ENCODE measurements at places on chromosomes 3 and 15.

GRCh38 chr3:40455328-40455727 is 1.8 kb upstream of the RPL14 start:
- no peak for DNase-seq

GRCh38 chr3:184361532-184361931 is at the start of the genes CLCN2 and POLR2H:
Gene CLCN2, minus strand, starts transcription at chr3:184361605. Its CDS starts 126 bp downstream, at chr3:184361479.
Gene POLR2H, plus strand, starts transcription at chr3:184361710. Its CDS starts 1,783 bp downstream, at chr3:184363493.
- peak; percentile 82 for DNase-seq

- DNase-seq = no peak
These were observed 229.5 kb downstream of the ATP8B4 start for GRCh38 chr15:49889536-49889935.

GRCh38 chr3:67000009-67000408 is 1.9 kb downstream of the KBTBD8 start:
- no peak for DNase-seq

- DNase-seq = peak; percentile 78
These were observed 16.8 kb upstream of the MCCC1 start for GRCh38 chr3:183116025-183116614.

DNA sequence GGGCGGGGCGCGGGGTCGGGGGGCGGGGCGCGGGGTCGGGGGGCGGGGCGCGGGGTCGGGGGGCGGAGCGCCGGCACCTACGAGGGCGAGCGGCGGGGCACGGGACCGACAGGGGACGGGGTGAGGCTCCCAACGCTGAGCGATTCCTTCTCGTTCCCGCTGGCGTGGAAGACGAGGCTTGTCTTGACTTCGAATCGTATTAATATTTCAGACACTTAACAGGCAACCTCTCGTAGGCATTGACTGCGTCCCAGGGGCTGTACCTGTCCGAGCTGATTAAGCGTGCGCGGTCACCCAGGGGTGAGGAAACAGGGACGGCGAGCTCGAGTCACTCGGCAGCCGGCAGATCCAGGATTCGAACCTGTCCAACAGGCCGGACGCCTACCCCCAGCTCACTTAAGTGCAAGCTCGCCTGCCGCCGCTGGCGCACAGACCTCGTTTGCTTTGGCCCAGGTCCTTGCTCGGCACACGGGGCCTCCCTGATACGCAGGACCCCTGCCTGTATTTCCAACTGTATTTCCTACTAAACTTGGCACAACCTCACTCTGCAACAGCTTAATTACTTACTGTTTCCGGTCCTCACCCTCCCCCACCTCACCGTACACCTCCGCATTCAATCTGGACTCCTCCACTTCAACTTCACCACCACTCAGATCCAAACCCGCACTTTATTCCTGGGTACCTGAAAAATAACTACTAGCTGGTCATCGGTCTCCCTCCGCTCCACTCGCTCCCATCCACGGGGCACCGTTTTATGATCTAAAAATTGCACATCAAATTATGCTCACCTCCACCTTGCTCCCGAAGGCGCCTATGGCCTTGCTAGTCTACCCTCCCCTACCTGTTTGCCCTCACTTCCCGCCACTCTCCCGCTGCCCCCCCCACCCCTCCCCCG is 722 bp upstream of the ZXDC start:
- peak; percentile 84 for DNase-seq

- no peak for DNase-seq
These were observed 14.8 kb downstream of the PAQR5 start for GRCh38 chr15:69313432-69314000.

- no peak for DNase-seq
These were observed 28.1 kb upstream of the GHSR start for GRCh38 chr3:172476347-172476746.

DNA sequence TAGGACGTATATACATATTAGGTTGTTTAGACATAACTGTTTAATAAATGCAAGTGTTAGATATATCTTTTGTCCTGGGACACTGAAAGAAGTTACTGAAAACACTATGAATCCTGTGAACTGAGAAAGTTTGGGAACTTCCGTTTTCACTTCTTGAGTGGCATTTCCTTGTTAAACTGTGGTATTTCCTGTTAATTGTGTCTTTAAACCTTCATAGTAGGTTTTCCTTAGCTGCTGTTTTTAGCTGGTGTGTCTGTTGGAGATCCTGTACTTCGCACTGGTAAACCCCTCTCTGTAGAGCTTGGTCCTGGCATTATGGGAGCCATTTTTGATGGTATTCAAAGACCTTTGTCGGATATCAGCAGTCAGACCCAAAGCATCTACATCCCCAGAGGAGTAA is 37.1 kb downstream of the ATP6V1A start:
- DNase-seq = no peak

GRCh38 chr15:68775671-68776476 is 44.8 kb downstream of the ANP32A start:
- DNase-seq = peak; percentile 80

DNA sequence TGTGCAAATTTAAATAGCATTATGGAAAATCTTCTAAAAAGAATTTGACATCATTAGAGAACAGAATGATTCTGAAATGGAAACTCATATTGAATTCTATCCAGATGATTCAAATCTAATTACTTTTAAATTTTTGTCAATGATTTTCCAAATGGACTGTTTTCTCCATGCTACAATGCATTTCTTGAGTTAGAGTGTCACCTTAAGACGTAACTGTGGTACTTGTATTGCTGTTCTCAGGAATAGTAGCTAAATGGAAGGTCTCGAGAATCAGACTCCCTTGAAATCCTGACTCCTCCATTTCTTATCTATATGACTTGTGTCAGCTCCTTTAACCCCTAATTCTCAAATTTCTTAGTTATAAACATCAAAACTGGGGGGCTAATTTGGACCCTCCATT is 102.3 kb downstream of the P2RY1 start:
- no peak for DNase-seq

DNA sequence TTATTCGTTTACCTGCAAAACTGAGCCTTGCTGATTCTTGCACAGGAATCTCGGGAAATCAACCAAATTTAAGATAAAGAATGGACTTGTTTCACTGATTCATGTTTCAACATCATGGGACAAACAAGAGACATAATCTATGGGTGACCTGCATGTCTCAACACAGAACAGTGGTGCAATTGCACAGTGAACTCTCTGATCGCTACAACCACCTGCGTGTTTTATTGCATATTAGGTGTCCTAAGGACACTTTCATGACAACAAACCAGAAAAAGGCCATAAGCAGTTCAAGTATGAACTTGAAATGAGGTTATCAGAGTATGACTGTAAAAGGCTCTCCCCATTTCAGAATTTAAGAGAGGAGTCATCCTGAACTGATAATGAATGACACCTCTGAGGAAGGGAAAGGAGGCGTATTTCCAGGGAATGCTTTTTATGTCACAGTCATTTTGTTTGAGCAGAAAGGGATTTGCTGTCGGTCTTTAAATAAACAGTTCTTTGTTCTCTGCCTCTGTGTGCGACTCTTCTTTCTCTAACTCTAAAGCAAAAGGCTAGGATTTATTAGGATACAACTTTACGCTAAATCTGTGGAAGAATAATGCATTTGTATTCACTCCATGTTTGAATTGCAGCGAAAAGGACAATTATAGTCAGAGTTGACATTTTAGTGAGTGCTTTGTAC is 167.2 kb downstream of the RBMS3 start:
- DNase-seq = no peak

DNA sequence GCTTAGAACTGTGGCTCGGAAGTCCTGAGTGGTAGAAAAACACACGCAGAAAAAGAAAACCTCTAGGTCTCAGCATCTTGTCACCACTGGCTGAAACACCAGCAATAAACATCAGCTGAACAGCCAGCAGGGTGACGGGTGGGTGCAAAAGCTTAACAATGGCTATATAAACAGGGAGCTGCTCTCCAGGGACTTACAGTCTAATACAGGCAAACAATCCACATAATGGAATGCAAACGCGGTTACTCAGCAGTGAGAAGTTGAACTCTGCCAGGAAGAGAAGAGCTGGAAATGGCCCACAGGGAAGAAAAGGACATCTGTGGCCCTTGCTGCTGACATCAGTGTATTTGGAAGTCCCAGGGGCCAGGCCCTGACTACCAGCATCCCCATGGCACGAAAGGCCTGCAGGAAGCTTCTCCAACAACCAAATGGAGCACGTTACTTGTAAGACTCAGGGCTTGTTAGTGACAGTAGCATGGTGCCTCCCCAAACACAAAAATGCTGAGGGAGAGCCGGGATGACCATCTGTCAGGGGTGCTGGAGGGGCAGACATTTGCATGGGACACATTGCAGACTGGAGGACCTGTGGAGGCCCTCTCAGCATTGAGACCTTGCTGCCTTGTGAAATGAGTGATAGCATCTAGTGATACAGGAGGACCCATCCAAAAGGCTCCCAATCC is 3.0 kb downstream of the HEG1 start:
- no peak for DNase-seq

DNA sequence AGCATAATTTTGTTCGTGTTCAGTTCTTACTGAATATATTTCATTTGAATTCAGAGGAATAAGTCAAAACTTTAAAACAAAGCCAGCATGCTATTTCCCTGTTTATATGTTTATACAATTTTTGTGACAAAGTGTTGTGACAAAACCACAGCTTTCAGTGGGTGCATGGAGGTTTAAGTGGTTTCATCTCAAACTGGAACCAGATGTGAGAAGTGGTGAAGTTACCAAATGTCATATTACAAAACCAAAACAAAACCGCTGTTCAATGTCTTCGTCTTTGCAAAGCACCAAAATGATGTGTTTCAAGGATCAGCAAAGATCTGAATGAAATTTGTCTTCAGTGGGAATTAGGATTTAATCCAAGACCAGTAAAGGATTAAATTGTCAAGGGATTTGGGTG is 59.3 kb upstream of the OSTN start:
- no peak for DNase-seq

- no peak for DNase-seq
These were observed 423.2 kb downstream of the PYDC2 start for GRCh38 chr3:191884132-191884531.

- no peak for DNase-seq
These were observed 181.5 kb upstream of the TOPAZ1 start for GRCh38 chr3:44060164-44060563.

- no peak for DNase-seq
These were observed 38.8 kb downstream of the PTPRG start for GRCh38 chr3:61600195-61600594.

GRCh38 chr15:31799715-31800321 is 230.5 kb upstream of the CHRNA7 start:
- DNase-seq = no peak

- no peak for DNase-seq
These were observed 127.2 kb downstream of the NFKBIZ start for GRCh38 chr3:101976473-101976872.

GRCh38 chr3:143040261-143040879 is 39.0 kb downstream of the U2SURP start:
- DNase-seq = no peak

- no peak for DNase-seq
These were observed 168.4 kb downstream of the TUSC7 start for GRCh38 chr3:116877968-116878367.

GRCh38 chr3:177811835-177812234 is 614.6 kb upstream of the TBL1XR1 start:
- no peak for DNase-seq

GRCh38 chr3:154061001-154061370 is 60.2 kb upstream of the ARHGEF26 start:
- no peak for DNase-seq

DNA sequence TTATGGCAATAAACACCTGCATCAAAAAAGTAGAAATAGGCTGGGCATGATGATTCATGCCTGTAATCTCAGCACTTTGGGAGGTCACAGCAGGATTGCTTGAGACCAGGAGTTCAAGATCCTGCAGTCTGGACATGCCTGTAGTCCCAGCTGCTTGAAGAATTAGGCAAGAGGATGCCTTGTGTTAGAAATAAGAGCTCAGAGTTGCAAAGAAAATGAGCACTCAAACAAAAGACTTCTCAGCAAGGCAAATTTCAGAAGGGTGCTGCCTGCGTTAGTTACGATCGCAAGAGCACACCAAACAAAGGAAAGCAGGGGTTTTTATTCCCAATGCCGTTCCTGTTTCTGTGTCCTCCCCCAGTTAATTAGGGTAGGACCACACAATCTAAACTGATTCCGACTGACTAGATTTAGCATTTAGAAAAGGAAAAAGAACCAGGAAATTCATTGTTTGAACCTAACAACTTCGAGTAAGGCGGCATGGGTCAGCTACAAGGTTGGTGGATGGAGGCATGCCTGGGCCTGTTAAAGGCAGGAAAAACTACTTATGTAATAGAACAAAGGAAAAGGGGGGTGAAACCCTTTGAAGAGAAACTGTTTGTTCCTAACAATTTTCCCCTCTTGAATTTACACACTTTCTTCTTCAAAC is 55.5 kb downstream of the DLG1 start:
- no peak for DNase-seq

- peak; percentile 44 for DNase-seq
These were observed 159.1 kb downstream of the P3H2 start for GRCh38 chr3:189961522-189962161.

GRCh38 chr15:38874464-38874863 is 309.9 kb upstream of the RASGRP1 start:
- DNase-seq = no peak

DNA sequence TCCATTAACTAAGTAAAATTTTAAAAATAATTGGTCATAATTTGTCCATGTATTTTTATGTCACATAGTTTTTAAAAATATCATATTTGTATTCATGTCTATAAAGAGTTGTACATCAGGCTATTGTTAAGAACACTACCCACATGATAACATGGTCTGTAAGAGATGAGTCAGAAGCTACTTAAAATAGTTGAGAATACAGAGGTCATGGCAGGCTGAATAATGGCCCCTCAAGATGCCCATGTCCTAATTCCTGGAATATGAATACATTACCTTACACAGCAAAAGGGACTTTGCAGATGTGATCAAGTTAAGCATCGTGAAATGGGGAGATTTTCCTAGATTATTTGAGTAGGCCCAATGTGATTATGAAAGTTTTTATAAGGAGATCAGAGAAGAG is 782.9 kb upstream of the GOLIM4 start:
- DNase-seq = no peak

- no peak for DNase-seq
These were observed 37.5 kb upstream of the IQSEC1 start for GRCh38 chr3:13110678-13111116.

- DNase-seq = no peak
These were observed 185.2 kb upstream of the CFAP20DC start for GRCh38 chr3:59234884-59235633.

- peak; percentile 39 for DNase-seq
These were observed 6.3 kb downstream of the ATP13A4 start for GRCh38 chr3:193548406-193548805.

All from nucleus accumbens (tissue), 56 donors.